Fibroblast of skin of back (primary cell): ENCODE measurements at places on chromosomes 16 and 17.
A peak's percentile ranks its signal among the peaks of the same experiment; 100 is the strongest.

DNA sequence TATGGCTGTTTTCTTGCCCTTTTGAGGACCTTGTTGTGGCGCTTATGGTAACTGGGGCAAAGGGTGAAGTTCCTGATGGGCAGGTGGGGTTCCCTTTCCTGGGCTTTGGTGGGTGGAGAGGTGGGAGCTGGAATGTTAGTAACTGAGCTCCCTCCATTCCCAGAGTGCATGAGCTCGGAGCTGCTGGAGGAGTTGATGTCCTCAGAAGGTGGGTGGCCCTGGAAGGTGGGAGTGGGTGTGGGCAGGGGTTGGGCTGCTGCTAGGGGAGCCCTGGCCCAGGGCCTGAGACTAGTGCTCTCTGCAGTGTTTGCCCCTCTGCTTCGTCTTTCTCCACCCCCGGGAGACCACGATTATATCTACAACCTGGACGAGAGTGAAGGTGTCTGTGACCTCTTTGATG, 1.2 kb upstream of the ELMO3 start:
- no peak for DNase-seq

DNA sequence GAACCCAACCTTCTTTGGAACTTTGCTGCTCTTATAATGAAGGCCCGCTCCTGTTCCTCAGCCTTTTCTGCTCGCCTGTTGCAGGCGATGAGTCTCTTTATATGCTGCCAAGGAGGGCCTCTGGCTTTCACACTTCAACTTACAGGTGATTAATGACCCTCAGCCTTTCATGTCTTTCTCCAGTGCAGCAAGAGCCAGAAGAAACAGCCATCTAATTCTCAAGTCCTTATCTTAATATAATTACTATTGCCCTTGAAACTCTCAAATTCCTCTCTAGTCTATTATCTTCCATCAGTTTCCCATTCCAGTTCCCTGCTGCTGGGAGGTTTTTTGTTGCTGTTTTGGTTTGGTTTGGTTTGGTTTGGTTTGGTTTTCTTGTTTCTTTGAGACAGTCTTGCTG, 121.8 kb upstream of the MED13 start:
- DNase-seq, result no peak

- DNase-seq, result no peak
These were observed 43.5 kb downstream of the LYRM9 start for GRCh38 chr17:27849474-27850185.

GRCh38 chr16:89363621-89364393, 126.6 kb downstream of the ANKRD11 start:
- DNase-seq, result peak; percentile 80

GRCh38 chr17:9127340-9127739, 106.0 kb downstream of the NTN1 start:
- no peak for DNase-seq

DNA sequence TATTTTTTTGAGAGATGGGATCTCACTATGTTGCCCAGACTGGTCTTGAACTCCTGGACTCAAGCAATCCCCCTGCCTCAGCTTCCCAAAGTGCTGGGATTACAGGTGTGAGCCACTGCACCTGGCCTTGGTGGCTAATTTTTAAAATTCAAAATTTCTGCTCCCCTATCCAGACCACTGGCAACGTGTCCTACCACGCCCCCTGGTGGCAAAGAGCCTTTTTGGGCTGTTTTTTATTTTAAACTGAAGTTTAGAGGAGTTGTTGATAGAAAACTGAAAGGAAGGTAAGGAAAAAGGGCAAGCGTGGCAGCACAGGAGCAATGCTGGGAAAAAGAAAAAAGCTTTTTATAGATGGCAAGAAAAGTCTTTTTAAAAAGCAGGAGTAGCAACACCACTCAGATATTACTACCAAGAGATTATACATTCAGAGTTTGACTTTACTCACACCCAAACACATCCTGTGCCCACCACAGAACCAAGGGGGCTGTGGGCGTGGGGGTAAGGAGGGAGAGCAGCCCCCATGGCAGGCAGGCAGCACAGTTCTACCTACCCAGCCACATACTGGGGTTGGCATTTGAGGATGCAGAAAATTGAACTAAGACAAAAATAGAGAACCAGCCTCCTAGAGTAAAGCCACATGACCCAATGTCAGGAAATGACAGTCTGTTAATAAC, 4.2 kb upstream of the MXRA7 start:
- peak; percentile 57 for DNase-seq

DNA sequence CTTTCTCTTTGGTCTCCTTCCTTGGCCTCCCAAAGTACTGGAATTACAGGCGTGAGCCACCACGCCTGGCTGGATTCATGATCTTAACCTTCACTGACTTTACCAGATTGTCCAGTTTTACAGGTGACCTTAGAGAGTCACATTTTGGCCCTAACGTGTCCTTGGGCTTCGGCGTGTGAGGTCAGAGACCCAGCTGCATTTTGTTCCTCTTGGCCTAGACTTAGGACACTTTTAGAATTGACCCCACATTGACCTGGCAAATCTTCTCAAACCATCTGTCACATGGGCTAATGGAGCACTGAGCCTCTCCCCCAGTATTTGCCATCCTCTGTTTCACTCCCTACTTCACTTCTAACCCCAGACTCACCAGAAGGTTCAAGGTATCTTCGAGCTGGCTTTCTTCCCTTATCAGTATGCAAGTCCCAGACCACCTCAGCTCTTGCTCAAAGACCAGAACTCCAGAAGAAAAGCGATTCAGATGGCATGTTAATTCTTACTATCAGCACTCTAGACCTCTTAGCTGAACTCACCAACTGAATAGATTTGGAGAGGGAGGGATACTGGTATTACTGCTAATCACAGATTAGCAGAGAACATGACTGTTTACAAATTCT, 1.7 kb upstream of the CYTH1 start:
- DNase-seq, result no peak

GRCh38 chr16:71368958-71369357, 10.4 kb downstream of the CALB2 start:
- DNase-seq, result no peak

DNA sequence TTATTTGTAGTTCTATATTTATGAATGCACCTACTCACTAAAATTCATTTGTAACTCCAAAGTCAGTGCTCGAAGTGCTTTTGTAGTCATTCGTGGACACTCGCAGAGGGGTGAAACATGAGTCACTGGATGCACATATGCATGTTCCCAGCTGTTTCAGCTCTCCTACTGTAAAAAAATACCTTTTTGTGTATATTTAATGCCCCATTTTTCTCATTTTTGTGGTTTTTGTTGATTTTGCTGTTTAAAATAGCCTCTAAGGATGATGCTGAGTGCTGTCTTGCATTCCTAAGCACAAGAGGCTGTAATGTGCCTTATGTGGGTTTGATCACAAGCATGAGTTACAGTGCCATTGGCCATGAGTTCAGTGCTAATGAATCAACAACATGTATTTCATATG, 30.6 kb downstream of the CENPV start:
- DNase-seq, result peak; percentile 73
